ENCODE measurements at places on chromosomes 12 and 14. TPM values are rescaled to one million over a fixed set of nuclear protein-coding genes. Genes with fewer than 3 reads are reported as not detected.
A peak's percentile ranks its signal among the peaks of the same experiment; 100 is the strongest.

- no peak overlapping the region for H3K4me3 ChIP-seq
- peak; percentile 83 for DNase-seq
- peak overlapping the region; percentile 86 for H3K27ac ChIP-seq
- no peaks in the 10 kb centered on the region for H3K36me3 ChIP-seq
- peaks cover 21% of the 10 kb centered on the region for H3K27me3 ChIP-seq
Measured at GRCh38 chr14:101707068-101707842, 54.3 kb upstream of the PPP2R5C start.

GRCh38 chr12:70487440-70487839 is 121.3 kb downstream of the KCNMB4 start:
- H3K27ac ChIP-seq: no peak overlapping the region
- H3K27me3 ChIP-seq: peaks cover 1% of the 10 kb centered on the region
- H3K4me3 ChIP-seq: no peak overlapping the region
- no peaks in the 10 kb centered on the region for H3K36me3 ChIP-seq
- no peak for DNase-seq

- peaks cover 3% of the 10 kb centered on the region for H3K36me3 ChIP-seq
- H3K27ac ChIP-seq: no peak overlapping the region
- no peak for DNase-seq
- H3K27me3 ChIP-seq: peaks cover 5% of the 10 kb centered on the region
- no peak overlapping the region for H3K4me3 ChIP-seq
- H3K4me1 ChIP-seq: peaks cover 78% of the 10 kb centered on the region
Measured at GRCh38 chr12:4111010-4111409, 162.6 kb upstream of the CCND2 start.

- no peak overlapping the region for H3K4me3 ChIP-seq
- no peak overlapping the region for H3K27ac ChIP-seq
- no peaks in the 10 kb centered on the region for H3K27me3 ChIP-seq
Measured at GRCh38 chr14:81164167-81164774, 56.5 kb downstream of the GTF2A1 start.

- no peaks in the 10 kb centered on the region for H3K27me3 ChIP-seq
- no peak overlapping the region for H3K4me3 ChIP-seq
- no peak overlapping the region for H3K27ac ChIP-seq
- H3K36me3 ChIP-seq: peaks cover 10% of the 10 kb centered on the region
Measured at GRCh38 chr12:4161718-4162117, 111.8 kb upstream of the CCND2 start.

DNA sequence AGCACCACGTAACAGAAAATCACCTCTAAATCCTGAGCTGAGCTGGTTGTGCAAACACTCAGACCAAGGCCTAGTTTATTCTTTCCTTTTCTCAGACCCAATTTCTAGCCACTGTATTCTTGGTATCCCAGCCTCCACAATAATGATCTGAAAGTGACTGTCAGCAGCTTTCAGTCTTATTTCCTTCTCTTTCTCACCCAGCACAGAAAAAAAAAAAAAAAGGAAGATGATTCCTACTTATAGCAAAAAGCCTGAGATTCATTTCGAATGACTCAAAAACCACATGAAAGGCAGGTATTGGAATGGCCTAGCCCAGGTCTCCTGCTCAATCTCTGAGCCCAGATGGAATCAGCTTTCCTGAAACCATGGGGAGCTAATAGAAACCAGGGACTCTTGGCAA is 298.6 kb upstream of the PPFIA2 start:
- H3K4me1 ChIP-seq: no peaks in the 10 kb centered on the region
- H3K4me3 ChIP-seq: no peak overlapping the region
- no peak overlapping the region for H3K27ac ChIP-seq
- DNase-seq: no peak
- H3K27me3 ChIP-seq: no peaks in the 10 kb centered on the region

DNA sequence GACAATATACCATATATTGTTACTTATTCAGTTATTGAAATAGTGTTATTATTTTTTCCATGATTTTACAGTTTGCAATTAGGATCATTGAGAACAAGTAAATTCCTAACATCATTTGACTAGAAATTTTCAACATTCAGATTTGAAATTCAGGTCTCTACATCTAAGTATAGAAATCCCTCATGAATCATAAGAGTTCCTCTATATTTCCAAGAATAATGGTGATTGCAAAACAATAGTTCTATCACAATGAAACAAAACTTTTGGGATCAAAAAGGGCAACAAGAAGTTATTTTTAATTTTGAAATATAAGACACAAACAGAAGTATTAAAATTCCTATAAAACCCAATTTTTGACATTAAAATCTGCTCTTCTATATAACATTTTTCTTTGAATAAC is 10.8 kb downstream of the CLEC1A start:
- no peak for DNase-seq
- H3K27ac ChIP-seq: no peak overlapping the region
- H3K27me3 ChIP-seq: peaks cover 13% of the 10 kb centered on the region

- peak overlapping the region; percentile 5 for H3K4me3 ChIP-seq
- H3K27ac ChIP-seq: no peak overlapping the region
- peaks cover 17% of the 10 kb centered on the region for H3K27me3 ChIP-seq
Measured at GRCh38 chr12:51813931-51814310, 34.6 kb downstream of the FIGNL2 start.

- peak overlapping the region; percentile 96 for H3K27ac ChIP-seq
- peak; percentile 54 for DNase-seq
- no peaks in the 10 kb centered on the region for H3K27me3 ChIP-seq
- H3K4me3 ChIP-seq: peak overlapping the region; percentile 74
- peaks cover 45% of the 10 kb centered on the region for H3K4me1 ChIP-seq
Measured at GRCh38 chr14:65229748-65230728, 127.7 kb upstream of the MAX start.

DNA sequence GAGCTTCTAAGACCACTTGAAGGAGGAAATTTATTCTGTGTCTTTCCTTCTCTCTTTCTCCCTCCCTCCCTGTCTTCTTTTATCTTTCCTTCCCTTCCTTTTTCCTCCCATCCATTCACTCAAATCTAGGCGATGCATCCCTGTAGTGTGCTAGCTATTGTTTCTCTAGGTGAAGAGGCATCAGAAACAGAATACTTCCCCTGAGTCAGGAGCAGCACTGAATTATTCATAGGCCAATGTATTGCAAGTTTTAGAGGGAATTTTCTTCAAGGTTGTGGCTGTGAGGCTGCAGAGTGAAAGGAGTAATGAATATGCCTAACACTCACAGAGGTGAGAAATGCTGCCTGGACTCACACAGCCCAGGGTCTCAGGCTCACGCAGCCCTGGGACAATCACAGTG is 23.2 kb downstream of the CCDC177 start:
- peaks cover 33% of the 10 kb centered on the region for H3K27me3 ChIP-seq
- no peaks in the 10 kb centered on the region for H3K36me3 ChIP-seq
- no peak for DNase-seq
- H3K27ac ChIP-seq: no peak overlapping the region

DNA sequence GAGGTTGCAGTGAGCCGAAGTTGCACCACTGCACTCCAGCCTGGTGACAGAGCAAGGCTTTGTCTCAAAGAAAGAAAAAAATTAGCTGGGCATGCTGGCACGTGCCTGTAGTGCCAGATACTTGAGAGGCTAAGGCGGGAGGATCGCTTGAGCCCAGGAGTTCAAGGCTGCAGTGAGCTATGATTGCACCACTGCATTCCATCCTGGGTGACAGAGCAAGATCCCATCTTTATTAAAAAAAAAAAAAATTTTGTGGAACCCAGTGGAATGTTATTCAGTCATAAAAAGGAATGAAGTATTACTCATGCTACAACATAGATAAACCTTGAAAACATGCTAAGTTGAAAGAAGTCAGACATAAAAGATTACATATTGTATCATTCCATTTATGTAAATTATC is 8.3 kb upstream of the ERBB3 start:
- H3K27ac ChIP-seq: no peak overlapping the region
- DNase-seq: no peak
- peaks cover 2% of the 10 kb centered on the region for H3K4me1 ChIP-seq
- H3K36me3 ChIP-seq: no peaks in the 10 kb centered on the region
- H3K4me3 ChIP-seq: no peak overlapping the region

DNA sequence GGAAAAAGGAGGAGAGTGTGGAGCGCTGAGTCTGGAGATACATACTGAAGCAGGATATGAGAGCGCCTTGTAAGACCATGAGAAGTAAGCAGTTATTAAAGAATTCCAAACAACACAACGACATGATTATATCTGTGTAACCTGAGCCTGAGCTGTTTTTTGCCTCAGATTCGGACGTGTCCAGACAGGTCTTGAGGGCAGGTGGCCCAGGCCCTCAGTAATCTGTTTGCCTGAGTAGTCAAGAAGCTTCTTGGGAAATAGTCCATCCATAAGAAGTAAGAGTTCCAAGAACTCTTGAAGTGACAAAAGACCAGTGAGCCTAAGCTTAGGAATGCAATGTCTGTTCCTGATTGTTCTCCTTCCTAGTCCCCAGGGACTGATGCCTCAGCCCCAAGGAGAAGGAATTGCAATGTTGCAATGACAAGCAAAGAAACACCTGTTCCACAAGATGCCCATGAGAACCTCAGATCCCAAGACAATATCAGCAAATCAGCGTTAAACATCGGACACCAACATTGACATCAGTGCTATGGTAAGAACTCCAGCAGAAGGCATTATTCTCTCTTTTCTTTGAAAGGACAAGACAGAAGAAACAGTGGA is 34.7 kb upstream of the ADAMTS20 start:
- no peaks in the 10 kb centered on the region for H3K36me3 ChIP-seq
- no peak overlapping the region for H3K27ac ChIP-seq
- no peaks in the 10 kb centered on the region for H3K27me3 ChIP-seq
- no peak for DNase-seq
- H3K4me3 ChIP-seq: no peak overlapping the region

DNA sequence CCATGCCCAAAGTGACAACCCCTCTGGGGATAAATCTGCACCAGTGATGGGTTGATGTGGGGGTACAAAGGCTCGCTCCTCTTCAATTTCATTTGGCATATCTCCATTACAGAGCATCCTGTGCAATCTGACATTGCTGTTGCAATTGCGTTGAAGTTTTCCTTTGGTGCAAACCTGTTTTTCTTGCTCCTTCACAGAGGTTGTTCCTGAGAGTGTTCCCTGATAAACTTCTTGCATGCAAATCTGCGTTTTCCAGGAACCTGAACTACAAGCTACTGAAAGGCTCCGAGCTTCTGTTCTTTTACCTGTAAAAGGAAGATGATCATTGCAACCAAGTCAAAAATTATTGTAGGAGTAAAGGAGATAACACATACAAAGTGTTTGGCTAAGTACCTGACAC is 26.1 kb downstream of the SERPINA11 start:
- no peaks in the 10 kb centered on the region for H3K36me3 ChIP-seq
- H3K27me3 ChIP-seq: no peaks in the 10 kb centered on the region
- peaks cover 6% of the 10 kb centered on the region for H3K4me1 ChIP-seq
- H3K4me3 ChIP-seq: no peak overlapping the region
- no peak overlapping the region for H3K27ac ChIP-seq
- DNase-seq: no peak

DNA sequence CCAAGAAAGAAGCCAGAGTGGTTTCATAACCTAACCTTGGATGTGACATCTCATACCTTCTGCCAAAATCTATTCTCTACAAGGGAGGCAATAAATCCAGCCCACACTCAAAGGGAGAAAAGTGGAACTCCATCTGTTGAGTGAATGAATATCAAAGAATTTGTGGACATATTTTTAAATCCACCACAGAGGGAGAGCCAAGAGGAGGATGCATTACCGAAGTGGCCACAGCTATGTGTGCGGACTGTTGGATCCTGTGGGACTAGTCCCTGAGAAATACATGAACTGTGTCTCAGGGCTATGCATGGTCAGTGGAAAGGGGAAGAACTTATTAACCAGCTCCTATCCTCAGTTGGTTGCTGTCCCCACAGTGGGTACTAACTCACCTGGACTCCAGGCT is 273.9 kb downstream of the NUAK1 start:
- H3K4me1 ChIP-seq: no peaks in the 10 kb centered on the region
- no peak for DNase-seq
- H3K36me3 ChIP-seq: no peaks in the 10 kb centered on the region
- no peak overlapping the region for H3K4me3 ChIP-seq
- no peak overlapping the region for H3K27ac ChIP-seq
- no peaks in the 10 kb centered on the region for H3K27me3 ChIP-seq

- no peaks in the 10 kb centered on the region for H3K4me1 ChIP-seq
- peaks cover 14% of the 10 kb centered on the region for H3K27me3 ChIP-seq
- no peak for DNase-seq
Measured at GRCh38 chr12:4849115-4849541, 60.6 kb upstream of the KCNA1 start.

DNA sequence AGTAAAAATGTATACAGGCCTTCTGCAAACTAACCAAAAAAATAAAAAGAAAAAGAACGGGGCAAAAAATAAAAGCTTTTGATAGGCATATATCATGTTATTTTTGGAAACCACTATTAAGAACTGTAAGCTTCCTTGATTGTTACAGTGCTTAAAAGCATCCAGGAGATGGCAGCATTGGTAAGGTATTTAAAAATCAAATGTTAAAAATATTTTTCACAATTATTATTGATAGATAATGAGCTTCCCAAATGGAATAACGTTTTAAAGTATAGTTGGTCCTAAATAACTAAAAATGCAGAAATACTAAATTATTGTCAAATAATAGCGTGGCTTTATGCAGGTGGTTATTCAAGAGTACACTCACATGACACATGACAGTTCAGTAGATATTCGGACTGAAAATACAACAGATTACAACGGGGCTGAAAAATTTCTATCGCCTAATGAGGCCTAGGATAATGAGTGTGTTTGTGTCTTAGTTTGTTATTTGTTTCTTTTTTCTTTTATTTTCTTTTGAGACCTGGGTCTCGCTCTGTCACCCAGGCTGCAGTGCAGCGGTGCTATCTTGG is 127.2 kb upstream of the ATF7IP start:
- H3K36me3 ChIP-seq: peaks cover 9% of the 10 kb centered on the region
- peaks cover 23% of the 10 kb centered on the region for H3K4me1 ChIP-seq
- H3K4me3 ChIP-seq: no peak overlapping the region
- peak; percentile 17 for DNase-seq

DNA sequence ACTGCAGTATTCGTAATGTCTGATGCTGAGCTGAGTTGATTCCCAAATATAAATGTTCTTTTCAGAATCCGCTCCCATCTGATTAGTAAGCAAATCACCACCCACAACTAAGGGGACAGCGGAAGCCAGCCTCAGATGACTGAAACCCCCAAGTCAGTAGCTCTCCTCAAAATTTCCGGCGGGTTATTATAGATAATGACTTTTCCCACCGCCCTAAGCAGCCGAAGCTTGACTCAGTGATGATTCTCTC is 469 bp upstream of the LRFN5 start:
- DNase-seq: no peak
- H3K36me3 ChIP-seq: no peaks in the 10 kb centered on the region
- H3K4me1 ChIP-seq: peaks cover 14% of the 10 kb centered on the region
- peaks cover 75% of the 10 kb centered on the region for H3K27me3 ChIP-seq
- H3K27ac ChIP-seq: no peak overlapping the region

FAM181A gene
- not detected for total RNA-seq

CNIH1 gene
- 71.5 TPM for total RNA-seq

ASCL1 gene
- not detected for total RNA-seq

GPR84 gene
- total RNA-seq: 0.33 TPM

PARPBP gene
- 26.6 TPM for total RNA-seq

ISM2 gene
- total RNA-seq: not detected

APOF gene
- not detected for total RNA-seq

AQP2 gene
- not detected for total RNA-seq

All from activated CD4-positive, alpha-beta T cell treated with anti-CD3 and anti-CD28 coated beads, Interleukin-2, amount 10 ng/mL, durations not matched to agents 7 days and 5 days (primary cell).